ENCODE measurements at places on chromosomes 11 and 22.

DNA sequence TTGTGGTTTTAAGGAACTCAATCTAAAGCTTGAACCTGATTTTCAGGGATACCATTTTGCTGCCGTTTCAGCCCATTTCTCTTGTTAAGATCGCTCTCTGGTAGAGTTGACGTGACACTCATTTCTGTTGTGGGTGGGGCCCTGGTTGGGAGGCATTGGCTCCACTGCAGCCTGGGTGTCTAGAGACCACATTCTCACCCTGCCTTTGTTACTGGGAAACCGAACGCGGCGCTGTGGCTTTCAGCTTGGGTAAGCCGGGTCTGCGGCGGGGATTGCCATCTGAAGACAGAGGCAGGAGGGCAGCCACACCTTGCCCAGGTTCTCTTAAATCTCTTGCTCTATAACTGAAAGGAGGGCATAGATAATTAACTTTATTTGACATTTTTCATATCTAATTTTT is 3.2 kb downstream of the EHF start:
- peak; percentile 17 for DNase-seq

GRCh38 chr11:118643142-118643994 is 36.0 kb downstream of the PHLDB1 start:
- DNase-seq, result no peak

GRCh38 chr11:2149864-2150847 is 10.9 kb downstream of the INS start:
- no peak for DNase-seq

GRCh38 chr11:68673306-68673945 is 10.9 kb upstream of the GAL start:
- DNase-seq, result no peak

DNA sequence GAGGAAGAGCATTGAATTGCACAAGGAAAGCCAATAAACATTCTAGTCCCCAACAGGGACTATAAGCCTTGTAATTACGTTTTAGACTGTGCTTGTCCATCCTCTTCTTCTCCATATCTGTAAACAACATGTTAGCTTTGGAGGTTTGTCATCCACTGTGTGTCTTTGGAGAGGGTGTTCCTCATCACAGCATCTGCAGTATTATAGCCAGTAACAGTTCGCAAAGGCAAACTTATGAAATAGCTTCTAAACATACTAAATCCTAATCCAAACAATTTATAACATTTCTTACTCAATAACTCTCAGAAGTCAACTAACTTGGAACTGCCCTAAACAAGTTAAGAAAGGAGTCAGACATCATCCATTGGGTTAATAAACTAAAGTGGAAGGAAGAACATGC is 10.3 kb upstream of the BDNF start:
- DNase-seq, result no peak

GRCh38 chr11:78564490-78565467 is 9.9 kb downstream of the NARS2 start:
- no peak for DNase-seq

DNA sequence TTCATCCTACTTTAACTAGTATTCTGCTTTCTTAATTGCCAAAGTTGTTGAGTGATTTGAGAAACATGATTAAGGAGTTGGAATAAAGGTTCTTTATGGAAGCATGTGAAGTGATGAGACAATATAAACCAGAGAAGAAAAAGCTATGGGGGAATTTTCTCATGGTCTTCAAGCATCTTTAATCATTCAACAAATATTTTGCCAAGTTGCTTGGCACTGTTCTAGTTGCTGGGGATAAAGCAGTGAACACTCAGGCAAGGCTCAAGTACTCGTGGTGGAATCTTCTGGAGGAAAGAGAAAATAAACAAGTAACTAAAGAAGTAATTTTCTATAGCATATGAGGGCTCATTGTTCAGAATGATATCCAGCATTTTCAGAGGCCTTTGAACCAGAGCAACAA is 9.2 kb upstream of the PIWIL4 start:
- no peak for DNase-seq

GRCh38 chr22:44783581-44783980 is 31.2 kb downstream of the ARHGAP8 start:
- no peak for DNase-seq

DNA sequence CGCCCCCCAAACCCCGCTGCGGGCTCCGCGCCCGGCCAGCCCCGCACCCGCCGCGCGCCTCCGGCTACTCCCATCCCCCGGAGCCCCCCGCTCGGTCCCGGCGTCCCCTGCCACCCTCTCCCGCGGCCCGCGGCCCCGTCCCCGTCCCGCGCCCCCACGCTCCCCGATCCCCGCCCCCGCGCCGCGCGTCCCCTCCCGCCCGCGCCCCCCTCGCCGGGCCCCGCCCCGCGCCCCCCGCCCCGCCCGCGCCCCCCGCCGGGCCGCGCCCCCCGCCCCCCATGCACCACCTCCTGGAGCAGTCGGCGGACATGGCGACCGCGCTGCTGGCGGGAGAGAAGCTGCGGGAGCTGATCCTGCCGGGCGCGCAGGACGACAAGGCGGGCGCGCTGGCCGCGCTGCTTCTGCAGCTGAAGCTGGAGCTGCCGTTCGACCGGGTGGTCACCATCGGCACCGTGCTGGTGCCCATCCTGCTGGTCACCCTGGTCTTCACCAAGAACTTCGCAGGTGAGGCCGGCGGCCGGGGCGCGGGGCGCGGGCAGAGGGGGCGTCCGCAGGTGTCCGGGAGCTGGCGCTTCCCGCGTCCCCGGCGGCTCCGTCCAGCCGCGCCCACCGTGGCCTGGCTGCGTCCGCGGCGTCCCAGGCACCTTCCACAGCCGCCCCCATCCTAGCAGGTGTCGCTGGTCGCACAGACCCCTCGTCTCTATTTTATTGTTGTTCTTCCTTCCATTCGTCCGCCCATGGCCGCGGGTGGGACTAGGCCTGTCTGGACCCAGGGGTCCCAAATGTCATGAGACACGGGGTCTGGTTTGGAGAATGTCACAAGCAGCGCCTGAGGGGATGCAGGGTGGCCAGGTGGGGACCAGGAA is at the start of gene PANX2:
Gene PANX2 (plus strand): TSS at position 279 of the 866 bp plus-strand sequence. CDS start 0 bp downstream, at position 279.
- no peak for DNase-seq

GRCh38 chr11:69216647-69217051 is 60.9 kb downstream of the SMIM38 start:
- DNase-seq, result no peak

Data from T-helper 17 cell (primary cell).